ENCODE measurements at places on chromosomes 2 and 18.

DNA sequence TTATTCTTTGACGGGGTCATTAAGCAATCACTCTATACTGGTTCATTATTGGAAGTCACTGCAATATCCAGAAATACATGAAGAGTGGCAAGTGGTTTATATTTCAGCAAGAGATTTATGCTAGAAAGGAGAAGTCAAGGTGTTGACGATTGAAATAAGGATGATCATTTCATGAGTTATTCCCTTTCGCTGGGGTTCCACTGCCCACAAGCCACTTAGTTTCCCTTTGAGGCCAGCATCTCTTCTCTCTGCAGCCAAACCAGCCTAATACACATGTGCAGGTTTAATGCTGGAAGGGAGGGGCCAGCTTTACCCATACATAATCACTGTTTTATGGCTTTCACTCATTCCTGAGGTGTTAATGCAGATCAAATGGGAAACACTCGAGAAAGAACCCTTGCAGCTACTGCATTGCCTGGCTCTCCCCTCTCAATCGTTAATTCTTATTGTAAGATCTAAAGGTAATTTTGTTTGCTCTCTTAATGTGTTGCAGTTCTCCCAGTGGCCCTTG is 108.4 kb downstream of the MEIS1 start:
- DNase-seq, result no peak

DNA sequence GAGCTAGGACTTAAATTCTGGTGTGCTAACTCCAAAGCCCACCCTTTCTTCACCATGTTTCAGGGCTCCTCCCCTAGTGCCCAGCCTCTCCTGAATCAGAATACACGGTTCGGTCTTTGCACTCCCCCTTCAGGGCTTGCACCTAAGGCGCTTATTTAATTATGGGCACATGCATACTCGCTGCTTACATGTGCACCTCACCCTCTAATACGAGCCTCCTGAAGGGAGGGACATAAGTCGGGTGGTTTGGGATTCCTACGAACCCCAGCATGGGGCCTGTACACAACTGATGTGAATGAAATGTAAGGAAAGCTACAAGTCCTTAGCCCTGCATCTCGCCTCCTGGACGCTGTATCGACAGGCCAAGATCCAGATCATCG is 435 bp downstream of the IFT172 start:
- DNase-seq, result no peak

DNA sequence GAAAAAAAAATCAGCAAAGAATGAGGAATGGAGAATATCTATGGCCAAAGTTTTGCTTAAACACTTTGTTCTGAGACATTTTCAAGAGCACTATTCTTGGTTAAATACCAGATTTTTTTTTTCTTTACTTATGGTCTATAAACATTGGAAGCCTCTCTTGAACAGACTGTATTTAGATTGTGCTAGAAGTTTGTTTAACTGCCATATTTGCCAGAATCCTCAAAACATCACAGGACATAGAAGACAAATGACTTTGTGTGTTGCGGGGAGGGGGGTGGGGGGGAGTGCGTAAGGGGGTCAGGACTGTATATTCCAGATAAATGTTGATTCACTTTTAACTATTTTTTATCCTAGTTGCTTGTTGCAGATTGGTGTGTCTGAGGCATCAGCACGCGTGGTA is 262.0 kb downstream of the MEIS1 start:
- no peak for DNase-seq

GRCh38 chr2:136238286-136239078 is 120.5 kb upstream of the CXCR4 start:
- peak; percentile 14 for DNase-seq

- no peak for DNase-seq
Observed at GRCh38 chr2:55247025-55247424, 14.5 kb downstream of the RPS27A start.

DNA sequence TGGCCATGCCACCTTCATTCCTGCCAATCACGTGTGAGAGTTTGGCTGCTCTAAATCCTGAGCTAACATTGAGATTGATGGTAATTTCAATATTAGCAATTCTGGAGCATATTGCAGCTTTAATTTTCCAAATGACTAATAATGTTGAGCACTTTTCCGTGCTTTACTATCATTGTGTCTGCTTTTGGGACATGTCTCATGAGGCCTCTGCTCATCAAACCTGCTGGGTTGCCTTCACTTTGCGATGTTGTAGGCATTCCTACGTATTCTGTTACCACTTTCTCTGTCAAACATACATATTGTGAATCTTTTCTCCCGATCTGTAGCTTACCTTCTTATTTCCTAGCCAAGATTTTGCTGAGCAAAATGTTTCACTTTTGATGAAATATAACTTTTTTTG is 466.6 kb downstream of the GALR1 start:
- DNase-seq, result no peak

DNA sequence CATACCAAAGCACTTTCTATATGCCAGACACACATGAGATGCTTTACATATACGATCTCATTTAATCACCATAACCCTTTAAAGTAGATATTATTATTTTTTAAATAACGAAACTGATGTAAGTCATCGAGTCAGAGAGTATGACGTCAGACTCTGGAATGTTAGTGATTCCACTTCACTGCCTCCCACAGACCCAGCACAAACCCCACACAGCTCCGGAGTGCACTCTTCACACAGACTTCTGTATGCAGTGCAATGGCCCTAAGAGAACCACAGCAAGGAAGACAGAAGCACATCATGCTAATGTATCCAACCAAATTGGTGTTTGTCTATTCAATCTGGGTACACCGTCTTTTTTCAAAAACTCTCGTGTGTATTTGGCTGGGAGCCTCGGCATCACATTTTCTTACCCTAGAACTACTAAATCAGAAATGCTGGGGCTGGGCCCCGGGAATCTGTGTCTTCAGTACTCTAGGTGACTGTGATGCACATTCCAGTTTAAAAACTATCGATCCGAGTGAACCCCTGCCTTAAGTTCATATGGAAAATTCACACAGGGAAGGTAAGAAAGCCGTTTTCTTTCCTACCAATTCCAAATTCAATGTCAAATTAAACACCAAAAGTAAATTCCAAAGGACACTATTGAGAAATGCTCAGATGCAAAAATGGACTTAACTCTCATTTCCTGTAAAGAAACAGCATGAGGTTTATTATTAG is 117.7 kb upstream of the ACVR1C start:
- DNase-seq, result no peak

DNA sequence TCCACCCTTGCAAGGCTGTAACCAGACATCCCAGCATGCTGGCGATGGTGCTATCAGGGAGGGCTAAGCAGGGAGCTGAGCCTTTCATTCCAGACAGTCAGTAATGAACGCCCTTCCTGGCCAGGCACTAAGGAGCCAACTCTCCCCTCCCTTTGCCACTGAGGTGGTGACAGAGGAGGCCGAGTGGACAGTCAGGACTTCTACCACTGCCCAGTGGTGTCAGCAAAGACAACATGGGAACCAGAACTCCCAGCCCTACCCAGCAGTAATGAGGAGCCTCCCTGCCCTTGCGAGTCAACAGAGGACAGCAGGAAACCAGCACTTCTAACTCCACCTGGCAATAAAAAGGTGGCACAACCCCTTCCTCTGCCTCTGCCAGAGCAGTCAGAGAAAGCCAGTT is 68.6 kb downstream of the ZAP70 start:
- DNase-seq, result no peak

DNA sequence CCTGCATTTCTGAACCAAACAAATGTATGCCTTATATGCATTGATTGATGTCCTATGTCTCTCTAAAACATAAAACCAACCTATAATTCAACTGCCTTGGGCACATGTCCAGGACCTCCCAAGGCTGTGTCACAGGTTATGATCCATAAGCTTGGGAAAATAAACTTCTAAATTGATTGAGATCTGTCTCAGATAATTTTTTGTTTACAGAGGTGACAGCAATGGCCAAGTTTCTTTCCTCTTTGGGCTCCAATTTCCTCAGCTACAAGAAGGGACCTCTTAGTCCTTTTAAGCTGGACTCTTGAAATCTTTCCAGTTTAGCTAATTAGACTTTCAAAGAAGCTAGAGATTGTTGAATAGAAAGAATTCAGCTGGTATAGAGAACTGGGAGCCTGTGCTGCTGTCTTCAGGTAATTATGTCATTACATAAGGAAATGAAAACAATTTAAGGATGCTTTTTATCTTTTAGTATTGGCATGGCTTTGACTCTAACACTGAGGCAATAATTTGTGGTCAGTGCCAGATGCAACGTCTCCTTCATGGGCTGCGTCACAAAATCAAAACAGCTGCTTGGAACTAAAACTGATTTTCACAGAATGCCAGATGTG is 412.1 kb upstream of the TRIB2 start:
- DNase-seq, result no peak

- DNase-seq, result no peak
Observed at GRCh38 chr2:158457092-158457825, 507 bp downstream of the PKP4 start.

- no peak for DNase-seq
Observed at GRCh38 chr2:231648579-231649174, 56.0 kb downstream of the TEX44 start.

DNA sequence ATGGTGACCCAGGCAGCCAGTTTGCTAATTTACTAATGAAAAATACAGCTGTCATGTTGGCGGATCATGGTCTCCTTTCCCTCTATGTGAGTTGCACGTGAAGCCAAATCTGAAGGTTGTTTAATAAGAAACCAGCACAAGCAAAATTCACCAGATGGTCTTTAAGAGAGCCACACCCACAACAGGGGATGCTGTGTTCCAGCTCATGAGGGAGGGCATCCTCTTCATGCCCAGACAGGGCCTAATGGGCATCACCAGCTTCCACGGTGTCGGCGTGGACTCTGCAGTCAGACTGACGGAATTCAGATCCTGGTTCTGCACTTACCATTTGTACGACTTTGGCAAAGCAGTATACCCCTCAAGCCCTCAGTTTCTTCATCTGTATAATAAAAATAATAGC is 39.9 kb downstream of the TMEM247 start:
- DNase-seq, result no peak

Data from BJ (cell line).